Activated CD8-positive, alpha-beta T cell treated with anti-CD3 and anti-CD28 coated beads for 36 hours (primary cell): ENCODE measurements at places on chromosomes 3 and 15. TPM values are rescaled to one million over a fixed set of nuclear protein-coding genes. Genes with fewer than 3 reads are reported as not detected.
A peak's percentile ranks its signal among the peaks of the same experiment; 100 is the strongest.

- DNase-seq = peak; percentile 77
Measured at GRCh38 chr3:183515968-183516851, 39.3 kb downstream of the KLHL6 start.

DNA sequence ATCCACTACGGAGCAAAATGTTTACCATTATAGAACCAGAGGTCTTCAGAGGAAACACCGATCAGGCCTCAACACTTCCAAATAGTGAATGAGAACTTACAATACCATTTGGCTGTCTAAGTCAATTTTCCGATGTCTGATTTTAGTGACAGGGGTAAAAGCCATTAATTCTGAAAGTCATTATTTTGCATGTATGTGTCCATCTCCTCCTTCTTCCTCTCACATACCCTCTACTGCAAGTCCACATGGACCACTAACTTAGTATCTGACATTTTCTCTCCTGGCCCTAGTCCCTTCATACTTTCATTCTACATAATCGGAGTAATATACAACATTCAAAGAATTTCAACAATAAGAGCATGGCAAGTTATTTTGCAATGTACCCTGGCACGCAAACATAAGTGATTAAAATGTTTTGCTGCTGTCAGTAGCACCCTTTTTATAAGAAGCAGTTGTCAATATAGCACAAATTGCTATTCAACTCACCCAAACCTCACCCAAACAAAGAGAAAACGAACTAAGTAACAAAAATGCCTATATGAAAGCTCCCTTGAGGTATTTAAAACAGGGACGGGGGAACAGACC is 1.9 kb downstream of the TOP2B start:
- no peak for DNase-seq

Gene EPHB1
- total RNA-seq = 0.78 TPM

- peak; percentile 82 for DNase-seq
Measured at GRCh38 chr15:90219421-90220141, 14.2 kb downstream of the CIB1 start.

DNA sequence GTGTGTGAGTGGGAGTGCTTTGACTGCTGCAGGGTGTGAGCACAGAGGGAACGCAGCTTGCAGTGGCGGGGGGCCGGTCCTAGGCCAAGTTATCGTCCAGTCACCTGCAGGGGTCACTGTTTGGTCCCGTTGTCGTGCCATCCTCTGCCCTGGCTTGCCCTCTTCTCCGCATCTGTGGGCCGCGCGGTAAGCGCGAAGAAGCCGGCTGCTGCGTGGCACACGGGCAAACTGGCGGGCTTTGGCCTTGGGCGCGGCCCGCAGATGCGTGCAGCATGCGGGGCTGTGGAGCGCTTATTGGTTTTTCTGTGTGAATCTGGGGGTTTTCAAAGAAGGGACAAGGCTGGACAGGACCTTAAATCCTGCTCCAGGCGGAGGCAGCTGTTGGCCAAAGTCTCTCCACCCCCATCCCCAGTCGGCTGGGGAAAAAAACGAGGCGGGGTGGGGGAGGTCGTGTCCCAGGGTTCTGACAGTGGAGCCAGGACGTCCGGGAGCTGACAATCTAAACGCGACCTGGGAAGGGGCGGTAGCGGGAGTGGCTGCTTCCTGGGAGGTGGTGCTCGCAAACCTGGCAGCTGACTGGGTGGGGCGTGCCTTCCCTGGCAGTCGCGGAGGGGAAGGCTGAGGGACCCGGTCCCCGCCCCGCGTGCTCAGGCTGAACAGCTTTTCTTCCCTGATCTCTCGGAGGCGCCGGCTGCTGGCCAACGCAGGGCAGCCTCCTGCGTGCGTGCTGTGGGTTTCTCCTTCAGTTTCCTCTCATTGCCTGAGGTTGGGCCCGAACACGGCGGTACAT is 39.7 kb upstream of the VEPH1 start:
- no peak for DNase-seq

Gene CATSPER2
- 6.6 TPM for total RNA-seq

DNA sequence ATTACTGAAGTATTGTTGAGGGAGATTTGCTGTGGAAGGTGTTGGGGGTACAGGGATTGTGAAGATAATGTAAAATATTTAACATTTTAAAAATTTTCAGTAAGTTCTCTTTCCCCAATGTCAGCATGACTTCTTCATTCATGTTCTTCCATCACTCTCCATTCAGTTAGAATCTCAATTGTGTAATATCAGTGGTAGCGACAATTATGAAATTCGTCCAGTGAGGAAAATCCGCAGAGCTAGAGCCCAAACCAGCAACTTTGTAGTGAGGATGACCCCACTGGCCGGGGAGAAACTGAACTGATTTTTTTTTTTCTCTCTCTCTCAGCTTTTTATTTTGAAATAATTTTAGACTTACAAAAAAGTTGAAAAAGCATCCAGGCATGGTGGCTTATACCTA is 171.7 kb downstream of the PGPEP1L start:
- DNase-seq = no peak

GRCh38 chr15:39419651-39420050 is 161.2 kb upstream of the THBS1 start:
- no peak for DNase-seq

DNA sequence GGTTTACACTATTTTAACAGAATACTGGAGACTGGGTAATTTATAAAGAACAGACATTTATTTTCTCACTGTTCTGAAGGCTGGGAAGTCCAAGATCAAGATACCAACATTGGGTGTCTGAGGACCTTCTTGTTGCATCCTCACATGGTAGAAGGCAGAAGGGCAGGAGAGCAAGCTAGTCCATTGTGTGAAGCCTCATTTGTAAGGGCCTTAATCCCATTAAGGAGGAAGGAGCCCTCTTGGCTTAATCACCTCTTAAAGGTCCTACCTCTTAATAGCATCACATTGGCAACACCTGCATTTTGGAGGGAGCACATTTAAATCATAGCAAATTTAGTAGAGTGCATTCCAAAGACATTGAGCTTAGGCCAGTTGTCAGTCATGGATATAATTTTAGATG is 26.2 kb downstream of the UBE2Q2 start:
- no peak for DNase-seq

Gene SLC2A2
- total RNA-seq = not detected

Gene GCSAM
- 12.9 TPM for total RNA-seq

DNA sequence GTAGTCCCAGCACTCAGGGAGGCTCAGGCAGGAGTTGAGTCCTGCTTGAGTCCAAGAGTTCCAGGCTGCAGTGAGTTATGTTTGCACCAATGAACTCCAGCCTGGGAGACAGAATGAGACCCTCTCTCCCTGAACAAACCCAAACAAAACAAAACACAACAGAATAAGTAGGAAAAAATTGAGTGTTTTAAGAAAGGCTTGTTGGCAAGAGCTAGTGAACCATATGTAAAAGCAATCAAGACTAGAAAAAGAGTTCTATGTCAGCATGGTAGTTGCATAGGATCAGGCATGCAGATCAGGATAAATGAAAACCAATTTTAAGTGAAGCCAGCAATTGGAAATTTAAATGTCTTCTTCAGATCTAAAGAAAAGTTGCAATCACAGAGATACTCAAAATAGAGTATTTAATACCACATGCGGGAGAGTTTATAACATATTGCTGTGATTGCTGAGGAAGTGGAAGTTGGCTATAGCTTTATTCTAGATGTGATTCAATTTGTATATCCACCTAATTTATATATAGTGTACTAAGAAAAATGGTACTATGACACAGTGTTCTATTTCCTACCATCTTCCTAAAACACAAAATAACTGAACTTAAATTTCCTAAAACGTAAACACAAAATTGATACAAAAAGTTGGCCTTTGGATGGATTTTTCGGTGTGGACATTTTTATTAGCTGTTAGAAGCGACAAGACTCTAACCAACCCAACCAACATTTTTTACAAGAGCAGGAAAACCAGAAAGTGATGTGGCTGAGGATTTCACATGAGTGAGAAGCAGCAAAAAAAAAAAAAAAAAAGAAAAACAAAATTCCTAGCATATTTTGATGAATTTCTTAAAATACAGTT is 101.9 kb upstream of the ROBO1 start:
- DNase-seq = no peak

GRCh38 chr3:104102386-104102785 is 1264.3 kb upstream of the ALCAM start:
- peak; percentile 10 for DNase-seq

DNA sequence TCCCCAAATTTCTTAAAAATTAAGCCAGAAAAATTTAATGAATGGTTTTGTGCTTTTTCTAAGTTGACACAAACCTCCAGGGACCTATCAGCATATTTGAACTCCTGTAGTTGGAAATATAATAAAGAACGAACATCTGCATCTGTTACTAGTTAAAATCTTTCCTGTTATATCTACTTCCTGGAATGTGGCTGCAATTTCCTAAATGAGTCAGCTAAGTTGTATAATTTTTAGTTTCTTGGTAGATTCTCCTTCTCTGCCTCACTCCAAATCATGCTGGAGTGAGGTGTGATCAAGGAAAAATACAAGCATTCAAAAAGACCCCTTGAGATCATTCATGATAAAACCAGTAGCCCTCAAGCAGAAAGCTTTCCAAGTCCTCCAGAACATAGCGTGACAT is 106.2 kb upstream of the MCTP2 start:
- DNase-seq = no peak

DNA sequence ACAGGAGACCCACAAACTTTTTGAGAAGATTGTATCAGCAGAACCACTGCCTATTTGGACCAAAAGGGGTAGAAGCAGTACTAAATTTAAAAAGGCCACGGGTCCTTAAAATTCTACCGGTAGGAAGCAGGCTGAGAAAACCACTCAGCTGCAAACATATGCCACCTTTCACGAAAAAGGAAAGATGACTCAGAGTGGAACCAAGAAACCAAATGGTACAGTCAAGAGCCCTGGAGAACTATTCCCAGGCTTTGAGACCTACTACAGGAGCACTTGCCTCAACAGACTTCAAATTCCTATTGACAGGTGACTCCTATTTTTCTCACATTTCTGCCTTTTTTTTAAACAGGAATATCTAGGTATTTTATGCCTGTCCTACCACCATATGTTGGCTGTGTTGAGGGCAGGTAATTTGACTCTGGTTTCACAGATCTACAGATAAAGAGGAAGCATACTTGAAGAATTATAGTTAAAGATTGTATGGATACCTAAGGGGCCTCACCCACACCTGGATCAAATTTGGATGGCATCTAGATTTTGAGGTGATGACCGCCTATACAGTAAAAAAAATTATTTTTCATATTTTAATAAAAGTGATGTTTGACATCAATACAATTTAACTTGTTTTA is 10.1 kb downstream of the GOLIM4 start:
- no peak for DNase-seq

DNA sequence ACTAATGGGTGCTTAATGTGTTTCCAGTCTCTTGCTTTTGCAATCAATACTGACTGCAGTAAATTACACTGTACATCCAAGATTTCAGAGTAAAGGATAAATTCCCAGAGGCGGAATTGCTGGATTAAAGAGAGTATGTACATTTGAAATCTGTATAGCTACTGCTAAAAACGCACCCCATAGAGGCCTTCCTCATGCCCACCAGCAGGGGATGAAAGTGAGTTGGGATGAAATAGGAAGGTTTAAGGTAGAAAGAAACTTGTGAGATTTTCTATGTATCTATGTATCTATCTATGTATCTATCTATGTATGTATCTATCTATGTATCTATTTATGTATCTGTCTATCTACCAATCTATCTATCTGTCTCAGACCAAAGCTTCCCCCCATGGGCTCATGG is 28.4 kb downstream of the TMEM44 start:
- no peak for DNase-seq

Gene GMNC
- total RNA-seq = not detected

DNA sequence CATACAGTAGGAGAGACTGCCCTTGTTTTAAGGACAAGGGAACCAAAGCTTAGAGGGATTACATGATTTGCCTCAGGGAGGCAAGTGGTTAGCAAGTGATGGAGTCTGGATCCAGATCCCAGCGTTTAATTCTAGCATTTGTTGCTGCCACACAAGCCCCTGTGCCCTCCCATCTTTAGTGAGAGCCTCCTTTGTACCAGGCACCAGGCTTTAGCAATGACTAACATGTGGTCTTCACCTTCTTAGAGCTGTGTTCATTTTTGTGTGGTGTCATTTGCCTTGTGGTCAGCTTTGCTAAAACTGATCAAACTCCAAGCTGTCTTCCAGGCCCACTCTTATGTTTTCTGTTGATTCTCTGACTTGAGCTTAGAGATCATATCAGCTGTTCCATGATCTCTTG is 290.5 kb downstream of the RPLP1 start:
- no peak for DNase-seq

- no peak for DNase-seq
Measured at GRCh38 chr15:48616216-48616615, 29.3 kb downstream of the FBN1 start.

Gene MKRN3
- 1.6 TPM for total RNA-seq

- DNase-seq = no peak
Measured at GRCh38 chr3:31841515-31841914, 139.5 kb downstream of the OSBPL10 start.

- DNase-seq = no peak
Measured at GRCh38 chr15:94295275-94295674, 63.9 kb downstream of the MCTP2 start.

GRCh38 chr3:149850787-149851584 is 38.0 kb downstream of the RNF13 start:
- DNase-seq = no peak

DNA sequence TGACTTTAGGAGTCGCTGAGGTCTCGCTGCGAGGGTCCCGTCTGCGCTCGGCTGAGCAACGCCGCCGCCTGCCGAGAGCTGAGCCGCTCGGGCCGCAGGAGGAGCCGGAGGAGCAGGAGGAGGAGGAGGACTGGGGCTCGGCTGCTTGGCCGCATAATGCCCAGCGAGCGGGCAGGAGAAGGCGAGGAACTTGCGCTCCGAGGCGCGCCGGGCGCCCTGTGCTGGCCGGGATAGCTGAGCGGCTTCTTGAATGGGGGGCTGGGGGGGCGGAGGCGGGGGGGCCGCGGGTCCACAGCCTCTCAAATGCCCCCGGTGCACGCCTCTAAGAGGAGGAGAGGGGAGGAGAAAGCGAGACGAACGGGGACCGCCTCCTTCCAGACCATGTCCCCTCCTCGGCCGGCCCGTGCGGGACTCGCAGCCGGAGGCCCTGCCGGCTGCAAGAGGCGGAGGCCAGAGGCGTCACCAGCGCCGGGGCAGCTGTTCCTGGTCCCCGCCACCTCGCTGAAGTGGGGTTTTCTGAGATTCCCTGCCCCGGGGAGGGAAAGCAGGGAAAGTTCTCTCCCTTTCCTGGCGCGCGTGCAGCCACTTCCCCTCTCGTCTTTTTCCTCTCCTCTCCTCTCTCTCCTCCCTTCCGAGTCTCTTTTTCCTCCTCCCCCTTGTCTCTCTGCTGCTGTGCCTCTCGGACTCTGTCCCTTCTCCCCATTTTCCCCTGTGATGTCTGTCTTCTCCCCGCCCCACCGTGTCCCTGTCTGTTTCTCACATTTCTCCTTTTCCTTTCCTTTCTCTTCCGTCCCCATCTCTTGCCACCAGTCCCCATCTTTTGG is at the start of gene ADAMTS9:
Gene ADAMTS9, minus strand, starts transcription at position 220 of the 824 bp plus-strand sequence. CDS start 343 bp downstream, outside the sequence.
- DNase-seq = no peak

GRCh38 chr3:88930611-88931010 is 176.8 kb upstream of the EPHA3 start:
- DNase-seq = no peak

DNA sequence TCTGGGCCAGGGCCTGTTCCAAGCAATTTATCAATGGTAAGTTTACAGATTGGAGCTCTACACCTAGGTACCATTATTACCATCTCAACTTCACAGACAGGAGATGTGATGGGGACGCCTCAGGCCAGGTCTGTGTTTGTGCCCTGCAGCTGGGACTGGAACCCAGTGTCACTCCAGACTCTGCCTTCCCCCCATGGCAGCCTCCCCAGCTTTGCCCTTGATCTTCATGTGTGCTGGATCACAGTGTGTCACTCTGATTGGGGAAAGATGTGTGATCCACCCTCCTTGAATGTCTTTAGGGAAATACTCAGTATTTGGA is 59.6 kb downstream of the MGLL start:
- DNase-seq = no peak

Gene CGNL1
- total RNA-seq = not detected

Gene IQCF5
- not detected for total RNA-seq
